ENCODE measurements at places on chromosomes 7 and 10.
A peak's percentile ranks its signal among the peaks of the same experiment; 100 is the strongest.

- no peak for DNase-seq
Observed at GRCh38 chr7:121446526-121446925, 50.4 kb upstream of the FAM3C start.

- DNase-seq = no peak
Observed at GRCh38 chr7:81361769-81362312, 408.0 kb downstream of the HGF start.

DNA sequence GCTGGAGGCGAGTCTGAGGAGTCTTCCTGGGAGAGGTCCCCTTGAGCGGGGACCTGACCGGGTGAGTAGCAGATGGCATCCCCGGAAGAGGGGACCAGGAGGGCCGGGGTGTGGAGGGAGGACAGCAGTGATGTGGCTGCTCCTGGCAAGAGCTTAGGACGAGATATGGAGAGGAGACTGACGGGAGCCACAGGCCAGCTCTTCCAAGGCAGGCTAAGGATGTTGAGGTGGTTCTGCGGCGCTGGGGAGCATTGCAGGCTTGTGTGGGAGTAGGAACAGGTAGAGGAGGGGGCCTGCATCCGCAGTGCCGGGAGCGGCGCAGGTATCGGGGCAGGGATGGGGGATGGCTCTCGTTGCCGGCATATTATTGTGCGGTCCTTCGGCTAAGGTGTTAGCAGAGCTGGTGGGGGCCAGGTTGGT is 76.7 kb upstream of the ANLN start:
- no peak for DNase-seq

DNA sequence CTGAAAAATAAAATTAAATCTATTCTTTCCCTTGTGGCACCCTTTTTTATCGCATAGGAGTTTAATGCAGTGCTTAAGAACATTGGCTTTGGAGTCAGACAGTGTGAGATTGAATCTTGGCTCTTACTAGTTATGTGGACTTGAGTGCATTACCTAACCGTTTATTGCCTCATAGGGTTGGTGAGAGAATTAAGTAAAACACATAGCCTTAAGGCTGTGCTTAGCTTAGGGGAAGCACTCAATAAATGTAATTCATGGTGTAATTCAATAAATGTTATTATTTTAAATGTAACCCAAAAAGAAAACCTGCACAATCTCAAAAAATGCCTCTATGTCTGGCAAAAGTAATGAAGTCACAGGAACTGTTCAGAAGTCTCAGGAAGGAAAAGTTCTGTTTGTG is 2.7 kb downstream of the STK17A start:
- DNase-seq = peak; percentile 74

- peak; percentile 77 for DNase-seq
Observed at GRCh38 chr7:100152404-100152803, 3.7 kb downstream of the LAMTOR4 start.

GRCh38 chr10:63681993-63682697 is 160.9 kb downstream of the REEP3 start:
- peak; percentile 8 for DNase-seq

Measured in hematopoietic multipotent progenitor cell treated with erythropoietin and hydrocortisone succinate and interleukin-3 and kit ligand, for 4 days (in vitro differentiated cells).